ENCODE measurements at places on chromosomes 6 and 20. TPM values are rescaled to one million over a fixed set of nuclear protein-coding genes. Genes with fewer than 3 reads are reported as not detected.

DNA sequence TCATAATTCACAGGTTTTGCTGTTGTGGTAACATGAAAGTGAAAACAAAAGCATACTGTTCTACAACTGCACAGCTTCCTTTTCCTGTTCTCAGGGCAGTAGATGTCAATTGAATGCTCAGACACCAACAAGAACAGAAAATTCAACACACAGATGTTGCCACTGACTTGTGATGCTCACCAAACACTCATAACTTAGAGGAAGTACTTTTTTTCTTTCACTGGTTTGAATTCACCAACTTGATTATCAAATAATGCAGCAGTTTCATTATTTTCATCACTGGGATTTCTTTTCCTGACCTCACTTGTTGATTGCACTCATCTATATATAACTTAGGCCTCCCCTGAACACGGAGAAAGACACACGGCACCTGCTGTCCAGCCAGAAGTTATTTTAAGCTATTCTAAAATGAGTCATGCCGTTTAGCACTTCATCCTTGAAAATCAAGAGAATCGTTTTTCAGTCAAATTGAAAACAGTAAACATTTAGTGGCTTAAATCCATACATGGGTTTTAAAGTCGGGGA is 949 bp downstream of the TXLNB start:
- no peak for DNase-seq
- peak overlapping the region; percentile 4 for H3K27ac ChIP-seq
- H3K36me3 ChIP-seq: no peaks in the 10 kb centered on the region
- no peaks in the 10 kb centered on the region for H3K27me3 ChIP-seq

DNA sequence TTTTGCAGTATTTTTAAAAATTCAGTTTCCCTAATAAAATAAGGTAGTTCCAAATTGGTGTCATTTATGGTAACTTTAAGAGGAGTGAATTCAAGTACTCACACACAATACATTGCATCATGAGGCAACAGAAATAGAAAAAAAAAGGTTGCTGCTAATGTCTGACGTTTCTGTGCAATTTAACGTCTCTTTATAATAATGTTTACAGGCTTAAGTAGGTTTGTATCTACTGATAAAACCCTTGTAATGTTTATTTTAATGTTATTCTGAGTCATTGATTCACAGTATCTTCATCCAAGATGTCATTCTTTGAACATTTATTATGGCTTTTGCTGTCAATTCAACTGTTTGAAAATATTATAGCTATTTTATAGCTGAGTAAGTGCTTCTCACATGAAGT is 86.0 kb downstream of the RNF217 start:
- H3K4me3 ChIP-seq: no peak overlapping the region
- H3K27ac ChIP-seq: no peak overlapping the region
- H3K36me3 ChIP-seq: no peaks in the 10 kb centered on the region
- peaks cover 4% of the 10 kb centered on the region for H3K4me1 ChIP-seq
- no peak for DNase-seq
- no peaks in the 10 kb centered on the region for H3K27me3 ChIP-seq

GRCh38 chr6:13319891-13320564 is 8.3 kb downstream of the TBC1D7 start:
- no peaks in the 10 kb centered on the region for H3K27me3 ChIP-seq
- H3K27ac ChIP-seq: no peak overlapping the region
- no peaks in the 10 kb centered on the region for H3K4me1 ChIP-seq
- no peak overlapping the region for H3K4me3 ChIP-seq
- H3K36me3 ChIP-seq: peaks cover 16% of the 10 kb centered on the region
- DNase-seq: no peak

- no peaks in the 10 kb centered on the region for H3K4me1 ChIP-seq
- H3K4me3 ChIP-seq: no peak overlapping the region
- no peaks in the 10 kb centered on the region for H3K36me3 ChIP-seq
- peaks cover 4% of the 10 kb centered on the region for H3K27me3 ChIP-seq
- no peak overlapping the region for H3K27ac ChIP-seq
These were observed 949.6 kb downstream of the TBC1D32 start for GRCh38 chr6:120384671-120385070.

DNA sequence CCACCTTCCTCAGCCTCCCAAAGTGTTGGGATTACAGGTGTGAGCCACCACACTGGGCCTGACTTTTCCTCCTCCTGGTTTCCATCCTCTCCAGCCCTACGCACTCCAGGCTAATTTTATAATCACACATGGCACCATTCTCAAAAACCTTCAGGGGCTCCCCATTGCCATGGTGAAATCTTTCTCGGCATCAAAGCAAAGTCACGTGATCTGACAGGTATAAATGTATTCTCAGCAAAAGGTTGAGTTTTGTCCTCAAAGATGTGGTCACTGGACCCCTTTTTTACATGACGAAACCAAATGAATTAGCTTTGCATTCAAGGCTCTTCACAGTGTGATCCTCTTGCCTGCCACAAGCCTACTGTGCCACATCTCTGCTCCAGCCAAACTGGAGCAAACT is 15.5 kb downstream of the ARMC12 start:
- peaks cover 12% of the 10 kb centered on the region for H3K4me1 ChIP-seq
- no peak overlapping the region for H3K27ac ChIP-seq

GRCh38 chr6:43803055-43803782 is 33.2 kb downstream of the VEGFA start:
- H3K27me3 ChIP-seq: no peaks in the 10 kb centered on the region
- H3K27ac ChIP-seq: no peak overlapping the region
- no peaks in the 10 kb centered on the region for H3K36me3 ChIP-seq
- DNase-seq: no peak
- no peak overlapping the region for H3K4me3 ChIP-seq

DNA sequence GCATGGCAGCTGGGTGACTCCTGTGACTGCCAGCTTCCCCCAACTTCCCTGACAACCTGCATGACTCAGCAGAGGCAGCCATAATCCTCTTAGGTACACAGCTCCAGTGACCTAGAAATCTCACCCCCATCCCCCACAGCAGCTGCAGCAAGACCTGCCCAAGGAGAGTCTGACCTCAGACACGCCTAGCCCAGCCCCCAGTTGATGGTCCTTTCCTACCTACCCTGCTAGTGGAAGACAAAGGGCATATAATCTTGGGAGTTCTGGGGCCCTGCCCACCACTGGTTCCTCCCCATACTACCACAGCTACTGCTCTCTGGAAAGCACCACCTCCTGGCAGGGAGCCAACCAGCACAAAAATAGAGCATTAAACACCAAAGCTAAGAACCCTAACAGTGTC is 90.2 kb downstream of the F13A1 start:
- no peaks in the 10 kb centered on the region for H3K36me3 ChIP-seq
- no peak overlapping the region for H3K27ac ChIP-seq
- no peak for DNase-seq
- H3K4me1 ChIP-seq: no peaks in the 10 kb centered on the region
- H3K27me3 ChIP-seq: peaks cover 6% of the 10 kb centered on the region

- peaks cover 6% of the 10 kb centered on the region for H3K4me1 ChIP-seq
- H3K27ac ChIP-seq: no peak overlapping the region
- no peaks in the 10 kb centered on the region for H3K36me3 ChIP-seq
- no peak for DNase-seq
- no peak overlapping the region for H3K4me3 ChIP-seq
These were observed 44.6 kb upstream of the HDDC2 start for GRCh38 chr6:125346201-125346925.

DNA sequence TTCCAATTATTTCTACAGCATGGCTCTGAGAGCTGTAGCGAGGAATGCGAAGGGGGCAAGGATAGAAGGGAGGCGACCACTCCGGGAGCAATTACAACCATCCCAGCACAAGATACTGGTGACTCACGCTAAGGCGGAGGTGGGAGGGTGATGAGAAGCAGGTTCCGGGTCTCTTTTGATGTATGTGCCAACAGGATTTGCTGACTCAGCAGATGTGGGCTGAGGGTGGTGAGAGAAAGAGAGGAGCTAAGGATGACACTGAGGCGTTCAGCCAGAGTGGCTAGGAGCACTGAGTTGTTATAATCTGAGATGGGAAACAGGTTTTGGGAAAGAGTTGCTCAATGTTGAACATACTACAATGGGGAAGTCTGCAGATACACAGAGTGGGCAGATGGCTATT is 9.3 kb upstream of the TXNDC5 start:
- DNase-seq: no peak
- H3K27ac ChIP-seq: no peak overlapping the region
- H3K4me3 ChIP-seq: no peak overlapping the region
- peaks cover 2% of the 10 kb centered on the region for H3K27me3 ChIP-seq
- H3K4me1 ChIP-seq: no peaks in the 10 kb centered on the region

GRCh38 chr6:12238219-12238618 is 51.9 kb upstream of the EDN1 start:
- no peaks in the 10 kb centered on the region for H3K27me3 ChIP-seq
- H3K36me3 ChIP-seq: no peaks in the 10 kb centered on the region
- DNase-seq: no peak
- peaks cover 5% of the 10 kb centered on the region for H3K4me1 ChIP-seq

- no peak overlapping the region for H3K4me3 ChIP-seq
- peaks cover 16% of the 10 kb centered on the region for H3K4me1 ChIP-seq
These were observed 7.9 kb upstream of the SLCO4A1 start for GRCh38 chr20:62634330-62634967.

- no peaks in the 10 kb centered on the region for H3K27me3 ChIP-seq
- H3K36me3 ChIP-seq: no peaks in the 10 kb centered on the region
- no peak overlapping the region for H3K27ac ChIP-seq
- H3K4me3 ChIP-seq: no peak overlapping the region
- peaks cover 17% of the 10 kb centered on the region for H3K4me1 ChIP-seq
These were observed 7.9 kb upstream of the ABRACL start for GRCh38 chr6:139020689-139021088.

GRCh38 chr6:90458353-90459224 is 128.3 kb downstream of the MAP3K7 start:
- peaks cover 2% of the 10 kb centered on the region for H3K36me3 ChIP-seq
- DNase-seq: no peak
- H3K4me3 ChIP-seq: no peak overlapping the region
- H3K27me3 ChIP-seq: no peaks in the 10 kb centered on the region
- peak overlapping the region; percentile 61 for H3K27ac ChIP-seq

GRCh38 chr20:2800521-2801285 is at the start of gene CPXM1:
CPXM1 (minus strand) TSS chr20:2800627; CDS start chr20:2800572, 55 bp downstream.
- H3K4me1 ChIP-seq: peaks cover 30% of the 10 kb centered on the region
- peak within 1 kb of the TSS; percentile 96 for H3K4me3 ChIP-seq
- H3K27me3 ChIP-seq: peaks cover 7% of the 10 kb centered on the region
- H3K27ac ChIP-seq: peak within 1 kb of the TSS; percentile 99
- peaks cover 5% of the 10 kb centered on the region for H3K36me3 ChIP-seq
- DNase-seq: peak; percentile 71

DNA sequence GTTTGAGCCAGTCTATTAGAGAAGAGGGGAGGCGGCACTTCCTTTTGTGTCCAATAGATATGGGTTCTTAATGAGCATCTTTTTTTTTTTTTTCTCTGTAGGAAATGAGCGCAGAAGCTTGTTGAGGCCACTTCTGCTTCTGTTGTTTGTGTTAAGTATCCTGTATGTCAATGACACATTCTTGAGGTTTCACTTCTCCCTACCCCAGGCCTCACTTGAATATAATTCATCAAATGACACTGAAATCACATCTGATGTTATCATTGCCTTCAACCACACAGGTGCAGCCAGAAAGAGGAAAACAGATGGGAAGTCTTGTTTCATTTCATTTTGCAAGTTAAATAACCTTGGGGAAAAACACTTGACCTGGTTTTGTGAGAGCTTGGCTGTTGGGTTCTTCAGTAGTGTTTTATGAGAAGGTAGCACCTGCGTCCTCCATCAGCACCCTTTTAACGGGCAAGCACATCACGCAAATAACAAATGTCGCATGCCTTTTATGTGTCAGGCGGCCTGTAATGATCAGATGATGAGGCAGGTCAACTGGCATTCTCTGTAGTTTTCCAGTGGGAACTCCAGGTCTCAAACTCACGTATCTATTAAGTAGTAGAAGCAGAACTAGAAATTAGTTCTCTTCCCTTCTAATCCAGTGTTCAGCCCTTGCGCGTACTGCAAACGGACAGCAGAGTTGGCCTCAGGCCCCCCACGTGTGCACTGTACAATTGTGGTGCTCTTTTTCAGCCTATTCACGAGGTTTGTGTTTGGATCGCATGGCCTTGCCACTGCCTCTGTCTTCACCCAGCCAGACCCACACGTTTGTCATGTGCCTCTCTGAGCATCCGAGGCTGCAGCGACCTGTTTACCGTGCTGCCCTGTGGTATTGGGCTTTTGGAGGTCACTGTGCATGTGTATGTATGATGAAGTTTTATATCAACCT is 23.5 kb downstream of the PLEKHG1 start:
- H3K27ac ChIP-seq: no peak overlapping the region
- peaks cover 27% of the 10 kb centered on the region for H3K36me3 ChIP-seq
- DNase-seq: no peak
- H3K4me3 ChIP-seq: no peak overlapping the region
- peaks cover 14% of the 10 kb centered on the region for H3K4me1 ChIP-seq

DNA sequence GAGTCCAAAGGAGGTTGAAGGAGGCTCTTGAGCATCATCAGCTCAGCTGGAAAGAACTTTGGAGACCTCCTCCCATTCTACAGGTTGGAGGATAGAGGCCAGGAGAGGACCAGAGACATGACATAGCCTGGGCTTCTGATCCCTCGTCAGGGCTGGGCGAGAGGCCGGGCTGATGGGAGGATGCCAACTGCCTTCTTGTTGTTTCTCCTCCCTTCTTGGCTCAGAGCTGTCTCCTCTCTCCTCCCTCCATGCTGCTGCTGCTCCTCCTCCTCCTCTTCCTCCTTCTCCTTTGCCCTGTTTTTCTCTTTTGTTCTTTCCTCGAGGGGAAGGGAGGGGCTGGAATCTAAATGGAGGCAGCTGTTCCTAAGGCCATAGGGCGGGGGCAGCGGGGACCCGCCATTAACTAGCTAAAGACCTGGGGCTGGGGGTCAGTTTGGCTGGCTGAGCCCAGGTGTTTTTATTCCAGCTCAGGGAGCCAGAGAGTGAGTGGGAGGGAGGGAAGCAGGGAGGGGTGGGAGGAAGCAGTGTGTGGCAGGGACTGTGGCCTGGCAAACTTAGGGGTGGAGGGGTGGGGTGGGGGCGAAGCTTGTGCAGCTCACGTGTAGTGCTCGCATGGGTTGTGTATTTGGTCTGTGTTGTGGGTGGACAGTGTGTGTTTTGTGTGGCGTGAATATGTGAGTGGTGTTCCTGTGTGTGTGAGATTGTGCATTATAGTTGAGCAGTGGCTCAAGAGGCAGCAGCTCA is 84.8 kb downstream of the CD40 start:
- peak overlapping the region; percentile 45 for H3K27ac ChIP-seq
- peaks cover 12% of the 10 kb centered on the region for H3K27me3 ChIP-seq
- no peak overlapping the region for H3K4me3 ChIP-seq
- DNase-seq: no peak

DNA sequence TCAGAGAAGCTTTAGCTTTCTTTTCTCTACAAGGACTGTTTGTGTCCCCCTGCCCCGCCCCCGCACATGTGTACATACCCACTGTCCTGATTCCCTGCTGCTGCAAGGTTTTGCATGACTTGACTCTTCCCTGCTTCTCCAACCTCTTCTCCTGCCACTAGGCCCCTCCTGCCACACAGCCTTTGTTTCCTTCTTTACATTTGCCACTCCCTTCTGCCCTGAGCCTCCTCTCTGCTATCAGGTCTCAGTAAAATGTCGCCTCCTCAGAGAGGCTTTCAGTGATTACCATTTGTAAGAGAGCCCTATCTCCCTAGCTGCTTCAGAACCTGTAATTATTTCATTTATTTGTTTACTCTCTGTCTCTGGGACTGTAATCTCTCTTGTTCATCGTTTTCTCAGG is 56.4 kb upstream of the VSTM2L start:
- peak overlapping the region; percentile 36 for H3K27ac ChIP-seq
- no peak overlapping the region for H3K4me3 ChIP-seq
- H3K36me3 ChIP-seq: peaks cover 6% of the 10 kb centered on the region
- no peaks in the 10 kb centered on the region for H3K27me3 ChIP-seq
- H3K4me1 ChIP-seq: peaks cover 40% of the 10 kb centered on the region

The CPNE5 gene
- 0.54 TPM for total RNA-seq

The SHLD1 gene
- 5.0 TPM for total RNA-seq

The PDYN gene
- total RNA-seq: 0.63 TPM

The DEFB121 gene
- not detected for total RNA-seq

The FAM162B gene
- total RNA-seq: 2.5 TPM

Measured in neural crest cell (in vitro differentiated cells).